Right ventricle myocardium superior (tissue), 1 donor: ENCODE measurements at places on chromosomes 11 and 22. TPM values are rescaled to one million over a fixed set of nuclear protein-coding genes. Genes with fewer than 3 reads are reported as not detected.

- DNase-seq = no peak
These were observed 6.0 kb upstream of the DEUP1 start for GRCh38 chr11:93324500-93324899.

GRCh38 chr11:3916962-3917361, 61.5 kb downstream of the STIM1 start:
- no peak for DNase-seq

DNA sequence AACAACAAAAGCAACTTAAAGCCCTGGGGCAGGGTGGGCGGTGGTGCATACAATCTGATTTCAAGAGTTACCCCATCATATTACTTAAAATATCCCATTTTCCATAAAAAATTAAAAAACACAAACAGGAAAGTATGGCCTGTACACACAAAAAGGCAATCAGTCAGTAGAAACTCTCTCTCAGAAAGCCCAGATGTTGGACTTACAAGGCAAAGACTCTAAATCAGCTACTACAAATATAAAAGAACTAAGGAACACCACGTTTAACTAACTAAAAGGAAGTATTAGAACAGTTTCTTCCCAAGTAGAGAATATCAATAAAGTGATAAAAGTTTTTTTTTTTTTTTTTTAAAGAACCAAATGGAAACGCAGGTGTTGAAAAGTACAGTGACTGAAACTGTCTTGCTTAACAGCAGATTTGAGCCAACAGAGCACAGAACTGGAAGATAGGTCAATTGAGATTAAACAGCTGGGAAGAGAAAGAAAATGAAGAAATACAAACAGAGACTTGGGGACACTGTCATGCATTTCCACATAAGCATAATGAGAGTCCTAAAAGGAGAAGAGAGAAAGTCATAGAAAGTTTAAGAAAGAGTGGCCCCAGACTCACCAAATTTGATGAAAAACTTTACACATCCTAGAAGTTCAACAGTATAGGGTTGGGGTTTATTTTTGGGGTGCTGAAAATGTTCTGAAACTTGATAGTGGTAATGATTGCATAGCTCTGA, 8.6 kb downstream of the SC5D start:
- DNase-seq = no peak

- no peak for DNase-seq
These were observed 63.9 kb downstream of the TRMU start for GRCh38 chr22:46399251-46400024.

DNA sequence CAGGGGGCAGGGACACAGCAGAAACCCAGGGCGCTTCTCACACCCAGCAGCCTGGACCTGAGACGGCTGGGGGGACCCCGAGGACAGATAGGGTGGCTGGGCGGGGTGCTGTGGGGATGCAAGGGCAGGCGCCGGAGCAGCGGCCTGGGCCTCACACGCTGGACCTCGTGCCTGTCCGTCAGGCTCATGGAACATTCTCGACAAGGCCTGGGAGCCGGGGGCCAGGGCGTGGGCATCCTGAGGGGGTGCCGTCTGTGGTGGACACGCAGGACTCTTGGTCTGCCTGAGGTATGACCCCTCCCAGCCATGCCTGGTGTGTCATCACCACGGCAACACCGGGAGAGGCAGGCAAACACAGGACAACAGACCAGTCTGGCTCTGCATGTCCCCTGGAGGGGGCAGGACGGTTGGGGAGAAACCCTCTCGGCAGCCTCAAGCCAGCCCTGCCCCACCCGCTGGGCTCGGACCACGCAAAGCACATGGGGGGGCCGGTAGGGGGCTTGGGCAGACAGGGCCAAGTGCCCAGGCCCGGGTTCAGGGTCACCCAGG, 21.4 kb downstream of the MRPL23 start:
- peak; percentile 14 for DNase-seq

DNA sequence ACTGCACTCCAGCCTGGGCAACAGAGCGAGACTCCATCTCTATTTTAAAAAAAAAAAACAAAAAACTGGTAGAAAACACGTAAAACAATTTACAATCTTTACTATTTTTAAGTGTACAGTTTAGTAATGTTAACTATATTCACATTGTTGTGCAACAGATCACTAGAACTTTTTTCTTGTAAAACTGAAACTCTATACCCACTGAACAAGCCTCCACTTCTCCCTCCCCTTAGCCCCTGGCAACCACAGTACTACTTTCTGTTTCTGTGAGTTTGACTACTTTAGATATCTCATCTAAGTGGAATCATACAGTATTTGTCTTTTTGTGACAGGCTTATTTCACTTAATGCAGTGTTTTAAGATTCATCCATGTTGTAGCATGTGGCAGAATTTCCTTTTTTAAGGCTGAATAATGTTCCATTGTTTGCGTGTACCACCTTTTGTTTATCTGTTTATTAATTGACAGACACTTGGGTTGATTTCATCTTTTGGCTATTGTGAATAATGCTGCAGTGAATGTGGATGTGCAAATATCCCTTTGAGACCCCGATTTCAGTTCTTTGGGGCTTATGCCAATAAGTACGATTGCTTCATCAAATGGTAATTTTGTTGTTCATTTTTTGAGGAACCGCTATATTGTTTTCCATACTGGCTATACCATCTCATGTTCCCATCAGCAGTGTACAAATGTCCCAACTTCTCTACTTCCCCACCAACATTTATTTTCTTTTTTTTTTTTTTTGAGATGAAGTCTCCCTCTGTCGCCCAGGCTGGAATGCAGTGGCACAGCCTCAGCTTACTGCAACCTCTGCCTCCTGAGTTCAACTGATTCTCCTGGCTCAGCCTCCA, 11.0 kb downstream of the DDB2 start:
- DNase-seq = no peak

DNA sequence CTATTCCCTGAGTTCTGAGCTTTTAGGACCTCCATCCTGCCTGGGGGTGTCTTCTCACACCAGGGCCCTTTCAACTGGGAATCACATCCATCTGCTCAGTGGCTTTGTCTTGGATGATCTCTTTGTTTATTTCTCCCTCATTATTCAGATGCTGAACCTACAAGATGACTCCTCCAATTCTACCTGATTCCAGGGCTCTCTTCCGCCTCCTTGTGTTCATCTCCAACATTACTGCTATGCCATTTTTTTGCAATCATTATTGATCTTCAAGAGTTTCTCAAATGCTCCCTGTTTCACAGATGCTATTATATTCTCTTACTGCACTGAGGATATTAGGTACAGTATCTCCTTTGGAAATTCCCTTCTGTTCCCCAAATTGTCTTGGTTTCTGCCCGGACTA, 307.7 kb downstream of the SHANK2 start:
- no peak for DNase-seq

The LSP1 gene
- total RNA-seq = 23.0 TPM
